ENCODE measurements at places on chromosomes 12 and 14.

DNA sequence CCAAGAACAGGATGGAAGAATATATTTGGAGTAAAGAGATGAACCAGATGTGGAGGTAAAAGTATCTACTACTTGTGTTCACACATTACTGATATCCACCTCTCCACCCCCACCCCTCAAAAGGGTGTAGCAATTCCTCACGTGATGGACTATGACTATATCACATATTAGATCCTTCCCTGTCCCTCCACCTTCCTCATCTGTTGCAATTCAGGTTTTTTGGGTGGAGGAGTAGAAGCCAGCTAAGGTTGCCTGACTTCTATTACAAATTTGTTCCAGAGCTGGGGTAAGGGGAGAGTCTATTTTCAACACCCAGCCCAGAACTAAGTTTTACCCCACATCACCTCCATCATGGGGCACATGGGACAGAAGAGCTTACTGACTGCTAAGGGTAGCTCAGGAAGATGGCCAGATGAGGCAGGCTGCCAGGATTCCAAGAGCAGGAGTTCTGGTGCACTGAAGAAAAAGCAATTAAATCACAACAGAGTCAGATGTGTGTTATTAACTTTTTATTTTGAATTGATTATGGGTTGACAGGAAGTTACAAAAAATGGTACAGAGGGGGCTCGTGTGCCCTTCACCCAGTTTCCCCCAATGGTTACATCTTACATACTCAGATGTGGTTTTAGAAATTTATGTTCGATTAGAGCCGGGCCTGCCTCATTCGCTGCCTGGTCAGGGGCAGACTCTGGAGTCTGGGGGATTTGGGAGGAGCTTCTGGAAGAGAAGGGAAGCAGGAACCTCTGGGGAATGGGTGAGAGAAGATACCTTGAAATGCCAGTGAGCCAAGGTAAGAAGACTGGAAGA lies 2.1 kb downstream of the RNASE13 start:
- no peak for DNase-seq

GRCh38 chr14:35201066-35201465 lies 78.7 kb downstream of the PRORP start:
- DNase-seq, result no peak

- no peak for DNase-seq
Observed at GRCh38 chr12:92462049-92462448, 240.7 kb upstream of the PLEKHG7 start.

DNA sequence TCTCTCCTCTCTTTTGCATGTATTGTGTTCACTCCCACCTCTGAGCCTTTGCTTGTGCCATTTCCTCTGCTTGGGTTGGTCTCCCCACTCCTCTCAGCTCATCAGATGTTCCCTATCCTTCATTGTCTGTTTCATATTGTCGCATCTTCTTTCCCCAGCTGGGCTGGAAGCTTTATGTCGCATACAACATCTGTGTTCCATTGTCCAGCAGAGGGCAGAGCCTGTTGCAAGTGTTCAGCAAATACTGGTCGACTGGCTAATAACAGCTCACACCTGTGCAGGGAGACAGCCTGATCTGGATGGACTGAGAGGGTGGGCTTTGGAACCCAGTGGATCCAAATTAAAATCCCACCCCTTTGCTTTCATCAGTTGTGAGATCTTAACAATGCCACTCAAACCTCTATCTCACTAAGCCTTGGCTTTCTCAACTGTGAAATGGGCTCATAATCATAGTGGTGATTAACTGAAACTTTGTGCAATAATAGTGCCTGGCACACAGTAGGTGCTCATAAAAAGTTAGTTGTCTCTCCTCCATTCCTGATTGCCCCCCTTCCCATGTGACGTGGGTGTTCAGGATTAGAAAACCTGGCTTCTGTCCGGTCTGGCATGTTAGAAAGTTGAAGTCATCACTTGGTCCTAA lies 75.8 kb downstream of the RIN3 start:
- no peak for DNase-seq

GRCh38 chr14:34700622-34701130 lies 13.7 kb downstream of the CFL2 start:
- DNase-seq, result no peak

DNA sequence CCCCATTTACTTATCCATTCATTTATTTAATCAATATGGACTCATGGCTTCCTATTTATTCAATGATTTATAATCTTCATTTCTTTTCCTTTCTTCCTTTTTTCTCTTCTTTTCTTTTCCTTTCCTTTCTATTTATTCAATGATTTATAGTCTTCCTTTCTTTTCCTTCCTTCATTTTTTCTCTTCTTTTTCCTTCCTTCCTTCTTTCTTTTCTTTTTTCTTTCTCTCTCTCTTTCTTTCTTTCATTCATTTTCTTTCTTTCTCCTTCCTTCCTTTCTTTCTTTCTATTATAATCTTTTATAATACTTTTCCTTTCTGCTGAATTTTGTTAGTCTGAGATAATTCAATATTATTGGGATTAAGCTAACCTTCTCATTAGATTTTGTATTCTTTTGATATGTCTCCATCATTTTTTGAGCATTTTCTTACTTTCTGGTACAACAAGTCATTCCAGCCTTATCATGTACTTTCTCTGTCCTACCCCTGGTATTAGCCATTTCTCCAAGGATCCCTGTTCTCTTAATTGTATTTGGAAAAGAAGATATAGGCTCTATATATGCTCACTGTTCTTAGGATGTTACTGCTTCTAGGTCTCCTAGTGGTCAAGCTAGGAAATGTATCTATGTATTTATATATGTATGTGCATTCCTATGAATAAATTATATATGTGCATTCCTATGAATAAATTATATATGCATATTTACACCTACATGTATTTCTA lies 12.1 kb downstream of the LACRT start:
- no peak for DNase-seq

Measured in NCI-H1092 (cell line).